ENCODE measurements at places on chromosomes 4 and X.

DNA sequence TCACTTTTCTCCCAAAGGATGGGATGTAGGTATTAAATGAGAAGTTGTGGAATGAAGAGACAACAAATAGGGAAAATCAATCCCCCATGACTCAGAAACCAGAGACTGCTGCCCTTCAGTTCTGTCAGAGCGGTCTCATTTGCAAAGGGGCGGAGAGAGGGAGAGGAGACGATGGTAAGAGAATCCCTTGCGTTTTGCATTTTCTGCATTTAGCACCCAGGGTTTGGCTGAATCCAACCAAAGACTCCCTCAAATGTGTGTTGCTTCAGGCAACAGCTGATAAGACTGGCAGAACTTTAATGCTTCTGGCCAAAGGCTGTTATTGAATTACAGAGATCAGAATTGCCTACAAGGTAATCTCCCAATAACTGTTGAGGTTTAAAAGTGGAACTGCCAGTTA is 230.2 kb downstream of the EVC2 start:
- DNase-seq: no peak

- DNase-seq: no peak
Measured at GRCh38 chr4:74671080-74671698, 123.1 kb downstream of the BTC start.

DNA sequence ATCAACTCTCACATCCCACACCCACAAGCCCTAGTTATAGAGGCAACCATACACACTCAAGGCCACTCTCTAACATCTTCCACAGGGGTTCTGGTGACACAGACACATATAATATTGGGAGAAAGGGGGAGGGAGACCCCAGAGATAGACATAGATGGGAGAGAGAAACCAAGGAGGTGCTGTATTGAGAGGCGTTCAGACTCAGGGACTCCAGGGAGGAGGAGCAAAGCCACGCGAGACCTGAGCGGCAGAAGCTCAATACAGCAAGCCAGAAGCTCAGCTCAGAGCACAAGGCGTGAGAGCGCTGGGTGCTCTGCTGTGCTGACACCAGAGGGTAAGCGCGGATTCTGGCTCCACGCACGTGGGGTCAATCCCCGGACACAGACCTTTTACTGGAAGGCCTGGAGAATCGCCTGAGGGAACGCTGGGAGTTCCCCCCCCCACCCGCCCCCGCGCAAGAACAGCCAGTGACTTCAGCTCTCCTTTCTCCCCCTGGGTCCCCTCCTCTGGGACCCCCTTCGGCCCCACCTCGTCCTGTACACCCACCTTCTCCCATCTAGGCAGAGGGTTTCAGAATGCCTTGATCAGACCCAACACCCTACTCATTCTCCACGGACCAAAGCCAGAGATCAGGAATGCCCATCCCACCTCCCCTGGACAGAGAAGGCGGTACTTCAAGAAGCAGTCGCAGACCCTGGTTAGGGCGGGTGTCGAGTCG is 8.7 kb downstream of the MSX1 start:
- no peak for DNase-seq

- DNase-seq: no peak
Measured at GRCh38 chr4:25104591-25104990, 55.7 kb downstream of the SEPSECS start.

DNA sequence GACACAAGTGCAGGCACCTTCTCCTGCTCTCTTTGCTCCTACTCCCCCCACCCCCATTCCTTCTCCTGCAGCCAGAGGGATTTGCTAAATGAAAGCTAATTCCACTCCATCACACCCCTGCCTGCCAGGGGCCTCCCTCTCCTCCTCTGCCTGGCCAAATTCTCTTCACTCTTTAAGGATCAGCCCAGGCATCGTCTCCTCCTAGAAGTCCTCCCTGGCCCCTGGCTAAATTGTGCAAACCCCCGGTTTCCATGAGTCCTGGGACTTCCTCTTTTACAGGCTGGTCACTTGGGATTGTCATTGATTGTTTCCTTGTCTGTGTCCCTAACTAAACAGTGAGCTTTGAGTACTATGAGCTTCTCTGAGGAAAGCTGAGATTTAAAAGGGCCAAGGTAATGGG is 8.7 kb upstream of the ABLIM2 start:
- DNase-seq: no peak

DNA sequence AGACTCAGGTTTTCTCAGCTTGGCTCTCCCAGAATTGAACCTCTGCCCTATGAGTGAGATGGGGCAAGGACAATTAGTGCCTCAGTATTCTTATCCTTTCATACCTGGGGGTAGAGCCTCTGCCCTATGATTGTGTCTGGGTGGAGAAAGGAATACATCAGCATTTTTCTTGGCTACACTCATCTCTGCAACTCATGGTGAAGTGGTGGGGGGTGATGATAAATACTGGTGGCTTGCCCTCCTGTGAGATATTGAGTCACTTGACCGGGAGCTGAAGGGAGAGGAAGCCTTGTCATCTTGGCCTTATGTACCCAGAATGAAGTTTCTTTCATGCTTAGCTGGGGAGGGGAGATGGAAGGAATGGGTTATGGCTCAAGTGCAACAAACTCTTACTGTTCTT is 71.3 kb upstream of the ENOX2 start:
- no peak for DNase-seq

GRCh38 chr4:3387943-3388361 is 53.8 kb upstream of the HGFAC start:
- DNase-seq: no peak

All from vagina (tissue), 2 donors.